Activated CD4-positive, alpha-beta T cell treated with anti-CD3 and anti-CD28 coated beads, Interleukin-2, amount 50 U/mL, for 16 hours (primary cell): ENCODE measurements at places on chromosomes 7 and 10.

DNA sequence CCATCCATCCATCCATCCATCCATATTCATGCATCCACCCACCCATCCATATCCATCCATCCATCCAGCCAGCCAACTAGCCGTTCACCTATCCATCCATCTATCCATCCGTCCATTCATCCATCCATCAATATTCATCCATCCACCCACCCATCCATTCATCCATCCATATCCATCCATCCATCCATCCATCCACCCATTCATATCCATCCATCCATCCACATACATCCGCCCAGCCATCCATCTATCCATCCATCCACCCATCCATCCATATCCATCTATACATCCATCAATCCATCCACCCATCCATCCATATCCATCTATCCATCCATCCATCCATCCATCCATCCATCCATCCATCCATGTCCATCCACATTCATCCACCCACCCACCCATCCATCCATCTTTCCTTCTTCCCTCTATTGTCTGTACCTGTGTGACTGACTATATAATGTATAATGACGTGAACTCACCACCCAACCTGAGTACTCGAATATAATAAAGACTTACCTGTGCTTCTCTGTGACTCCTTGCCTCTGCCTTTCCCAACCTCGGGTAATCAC lies 2.5 kb downstream of the INMT start:
- DNase-seq = no peak

- DNase-seq = no peak
Measured at GRCh38 chr7:154372011-154372601, 319.9 kb downstream of the DPP6 start.

GRCh38 chr7:106658316-106659165 lies 2.4 kb downstream of the CCDC71L start:
- no peak for DNase-seq

GRCh38 chr10:29820890-29821461 lies 186.2 kb upstream of the SVIL start:
- DNase-seq = no peak

DNA sequence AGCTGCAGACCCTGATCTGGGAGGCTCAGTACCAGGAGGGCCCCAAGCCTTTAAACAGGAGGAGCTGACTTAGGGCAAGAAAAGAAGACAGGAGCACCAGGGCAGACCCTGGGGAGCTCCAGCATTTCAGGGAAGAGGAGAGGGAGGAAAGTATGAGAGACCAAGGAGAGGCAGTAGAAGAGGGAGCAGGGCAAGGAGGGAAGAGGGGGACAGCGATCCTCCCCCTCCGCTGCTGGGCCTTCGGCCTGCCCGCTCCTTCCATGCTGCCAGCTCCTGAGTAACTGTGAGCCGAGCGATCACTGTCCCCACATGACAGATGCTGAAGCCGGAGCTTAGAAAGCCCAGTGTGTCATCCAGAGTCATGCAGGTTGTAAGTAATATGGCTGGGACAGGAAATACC lies 65.9 kb downstream of the ALOX5 start:
- DNase-seq = no peak

GRCh38 chr7:121383235-121383910 lies 12.7 kb downstream of the FAM3C start:
- DNase-seq = no peak

- no peak for DNase-seq
Measured at GRCh38 chr10:33739031-33739430, 404.6 kb upstream of the NRP1 start.

- no peak for DNase-seq
Measured at GRCh38 chr10:124248056-124249045, 155.0 kb upstream of the CHST15 start.

DNA sequence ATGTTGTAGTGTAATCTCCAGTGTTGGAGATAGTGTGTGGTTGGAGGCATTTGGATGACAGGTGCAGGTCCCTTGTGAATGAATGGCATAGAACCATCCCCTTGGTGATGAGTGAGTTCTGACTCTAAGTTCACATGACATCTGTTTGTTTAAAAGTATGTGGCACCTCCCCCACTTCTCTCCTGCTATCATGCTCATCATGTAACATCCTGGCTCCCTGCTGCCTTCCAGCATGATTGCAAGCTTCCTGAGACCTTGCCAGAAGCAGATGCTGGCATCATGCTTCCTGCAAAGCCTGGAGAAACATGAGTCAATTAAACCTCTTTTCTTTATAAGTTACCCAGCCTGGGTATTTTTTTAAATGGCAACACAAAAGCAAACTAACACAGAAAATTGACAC lies 499.0 kb upstream of the SEMA3D start:
- no peak for DNase-seq

DNA sequence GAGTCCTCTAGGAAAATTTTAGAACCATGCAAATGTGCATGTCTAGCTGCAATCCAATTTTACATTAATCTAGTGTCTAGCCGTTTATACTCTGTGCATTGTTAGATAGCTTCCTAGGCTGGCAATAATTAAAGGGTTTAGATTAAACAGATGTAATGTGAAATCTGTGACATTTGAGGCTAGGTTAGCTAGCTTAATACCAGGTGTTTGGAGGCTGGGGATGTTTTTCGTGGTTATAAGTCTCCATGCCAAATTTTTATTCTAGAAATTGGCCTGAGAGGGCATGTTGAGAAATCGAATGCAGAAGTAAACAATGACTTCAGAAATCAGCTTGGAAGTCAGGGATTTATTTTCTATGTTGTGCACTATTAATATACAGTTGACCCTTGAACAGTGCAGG lies 94.2 kb downstream of the ST7 start:
- no peak for DNase-seq

- DNase-seq = no peak
Measured at GRCh38 chr7:98945852-98946251, 67.5 kb downstream of the TRRAP start.

DNA sequence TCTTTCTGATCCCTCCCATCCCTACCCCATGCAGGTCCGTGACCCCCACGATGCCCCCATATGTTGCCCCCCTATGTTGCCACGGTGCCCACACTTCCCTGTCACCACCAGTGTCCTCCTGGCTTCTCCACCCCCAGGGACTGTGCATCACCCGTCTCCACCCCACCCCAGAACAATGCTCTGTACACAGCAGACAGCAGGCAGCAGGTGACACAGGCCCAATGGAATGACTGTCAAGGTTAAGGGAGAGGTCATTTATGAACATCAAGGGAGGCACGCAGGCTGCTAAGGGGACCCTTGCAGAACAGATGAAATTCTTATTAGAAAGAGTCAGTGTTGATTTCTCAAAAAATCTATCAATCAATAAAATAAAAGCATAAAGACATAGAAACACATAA lies 71.5 kb downstream of the PARP12 start:
- no peak for DNase-seq

GRCh38 chr10:78416031-78417011 lies 382.7 kb downstream of the RPS24 start:
- DNase-seq = no peak

DNA sequence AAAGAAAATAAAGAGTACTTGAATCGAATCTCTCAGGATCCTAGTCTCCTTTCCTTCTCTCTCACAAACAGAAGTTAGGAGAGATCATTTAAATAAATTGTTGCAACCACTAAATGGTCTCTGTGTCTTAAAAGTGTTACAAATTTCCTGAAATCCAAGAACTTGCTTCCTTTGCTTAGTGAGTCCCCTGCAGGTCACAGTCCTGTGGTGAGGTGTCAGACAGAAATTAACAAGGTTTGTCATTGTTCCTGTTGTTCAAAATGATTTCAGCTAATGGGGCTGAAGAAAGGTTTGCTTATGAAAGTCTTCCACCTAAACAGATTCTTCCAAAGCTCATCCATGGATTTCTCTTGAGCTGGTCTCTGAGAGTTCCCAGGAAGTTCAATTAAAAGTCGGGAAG lies 151.6 kb upstream of the SLC26A5 start:
- DNase-seq = no peak

DNA sequence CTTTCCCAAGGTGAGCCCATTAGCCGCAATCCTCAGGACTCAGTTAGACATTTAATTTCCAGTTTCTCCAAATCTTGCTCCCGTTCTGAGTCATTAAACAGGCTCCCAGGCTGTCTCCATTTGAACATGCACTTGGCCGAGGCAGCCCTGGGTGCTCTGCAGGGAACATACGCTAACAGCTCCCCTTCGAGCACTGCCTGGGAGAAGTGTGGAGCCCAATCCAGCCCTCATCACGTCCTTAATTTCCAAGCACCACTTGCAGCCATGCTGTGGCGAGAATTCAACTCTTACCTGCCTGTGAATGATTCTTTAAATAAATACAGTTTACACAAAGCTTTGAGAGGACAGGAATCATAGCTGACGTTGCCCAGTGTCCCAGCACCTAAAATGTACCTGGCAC lies 218.2 kb downstream of the CCSER2 start:
- DNase-seq = no peak

GRCh38 chr10:46540412-46541016 lies 15.9 kb downstream of the GPRIN2 start:
- no peak for DNase-seq

- DNase-seq = peak; percentile 62
Measured at GRCh38 chr10:22314852-22315251, 1.3 kb upstream of the COMMD3 start.

GRCh38 chr10:3408603-3409365 lies 236.2 kb upstream of the PITRM1 start:
- DNase-seq = no peak

GRCh38 chr7:130322615-130323014 lies 22.0 kb upstream of the CPA5 start:
- no peak for DNase-seq

- peak; percentile 69 for DNase-seq
Measured at GRCh38 chr10:119542988-119543813, 682 bp upstream of the RGS10 start.

DNA sequence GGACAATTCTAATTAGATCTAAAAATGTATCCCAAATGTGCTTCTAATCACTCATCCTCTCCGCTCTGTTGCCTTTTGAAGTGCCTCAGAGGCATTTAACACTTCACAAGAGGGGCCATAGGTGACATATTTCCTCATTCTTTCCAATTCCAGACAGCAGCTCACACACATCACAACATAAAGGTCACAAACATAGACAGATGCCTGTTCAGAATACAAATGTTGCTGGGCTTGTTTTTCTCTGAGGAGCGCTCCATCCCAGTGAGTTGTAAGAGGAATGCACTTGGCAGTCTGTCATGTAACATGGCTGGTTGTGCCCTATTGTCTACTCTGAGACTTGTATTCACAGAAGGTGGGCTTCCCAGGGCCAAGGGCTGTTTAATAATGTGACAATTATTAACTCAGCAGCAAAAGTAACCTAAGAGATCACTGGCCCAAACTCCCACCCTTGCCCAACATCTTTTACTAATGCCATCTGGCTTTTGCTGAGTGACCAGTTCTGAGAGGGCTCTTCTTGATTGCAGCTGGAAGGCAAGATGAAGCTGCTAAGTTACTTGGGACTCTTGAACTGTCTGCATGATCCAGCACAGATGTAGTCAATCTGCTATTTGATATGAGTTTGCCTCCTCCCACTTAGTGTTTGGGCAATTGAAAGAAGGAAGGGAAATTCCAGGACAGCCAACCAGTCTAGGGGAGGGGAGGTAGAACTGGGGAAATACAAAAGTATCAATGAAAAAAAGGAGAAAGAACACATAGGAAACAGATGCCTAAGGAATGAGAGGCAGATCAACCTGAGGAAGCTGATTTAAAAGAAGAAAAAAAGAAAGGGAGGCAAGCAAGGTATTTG lies 13.6 kb downstream of the PON2 start:
- no peak for DNase-seq

GRCh38 chr10:11757454-11757820 lies 15.3 kb downstream of the ECHDC3 start:
- DNase-seq = no peak

DNA sequence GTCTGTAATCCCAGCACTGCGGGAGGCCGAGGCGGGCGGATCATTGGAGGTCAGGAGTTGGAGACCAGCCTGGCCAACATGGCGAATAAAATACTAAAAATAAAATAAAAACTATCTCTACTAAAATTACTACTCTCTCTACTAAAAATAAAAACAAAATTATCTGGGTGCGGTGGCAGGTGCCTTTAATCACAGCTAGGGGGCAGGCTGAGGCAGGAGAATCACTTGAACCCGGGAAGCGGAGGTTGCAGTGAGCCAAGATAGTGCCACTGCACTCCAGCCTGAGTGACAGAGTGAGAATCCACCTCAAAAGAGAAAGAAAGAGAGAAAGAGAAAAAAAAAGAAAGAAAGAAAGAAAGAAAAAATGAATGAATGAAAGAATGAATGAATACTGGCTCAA lies 351.4 kb downstream of the ELMO1 start:
- DNase-seq = no peak
